Activated T-cell treated with anti-CD3 and anti-CD28 coated beads for 4 hours (primary cell): ENCODE measurements at places on chromosomes 12 and 14.

DNA sequence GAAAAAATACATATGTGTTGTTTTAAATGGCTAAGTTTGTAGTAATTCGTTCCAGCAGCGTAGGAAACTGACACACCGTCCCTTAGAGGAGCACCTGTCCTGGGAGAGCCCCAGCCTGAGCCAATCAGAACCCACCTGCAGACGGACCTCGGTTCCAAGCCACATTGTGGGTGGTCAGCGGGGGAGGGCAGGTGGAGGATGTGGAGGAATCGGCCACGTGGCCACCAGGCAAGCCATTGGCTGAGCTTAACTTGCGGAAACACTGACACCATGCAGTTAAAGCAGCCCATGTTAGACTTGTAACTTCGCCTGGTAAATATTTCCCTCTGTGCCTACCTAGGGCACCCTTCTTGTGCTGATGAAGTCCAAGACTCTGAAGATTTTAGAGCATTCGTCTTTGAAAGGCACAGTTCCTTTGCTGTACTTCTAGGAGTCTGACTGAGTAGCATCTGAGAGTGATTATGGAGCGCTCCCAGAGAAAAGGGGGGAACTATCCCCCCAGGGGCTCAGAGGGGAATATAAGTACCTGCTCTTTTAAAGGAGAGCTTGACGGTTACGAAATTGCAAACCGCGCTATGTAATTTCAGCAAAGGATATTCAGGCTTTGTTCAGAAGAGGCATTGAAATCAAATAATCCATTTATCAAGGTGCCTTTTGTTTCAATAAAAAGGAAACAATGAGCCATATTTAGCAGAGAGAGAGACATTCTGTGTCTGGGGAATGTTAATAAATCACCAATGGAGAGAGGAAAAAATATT is 135.7 kb downstream of the TMEM132C start:
- DNase-seq, result no peak

DNA sequence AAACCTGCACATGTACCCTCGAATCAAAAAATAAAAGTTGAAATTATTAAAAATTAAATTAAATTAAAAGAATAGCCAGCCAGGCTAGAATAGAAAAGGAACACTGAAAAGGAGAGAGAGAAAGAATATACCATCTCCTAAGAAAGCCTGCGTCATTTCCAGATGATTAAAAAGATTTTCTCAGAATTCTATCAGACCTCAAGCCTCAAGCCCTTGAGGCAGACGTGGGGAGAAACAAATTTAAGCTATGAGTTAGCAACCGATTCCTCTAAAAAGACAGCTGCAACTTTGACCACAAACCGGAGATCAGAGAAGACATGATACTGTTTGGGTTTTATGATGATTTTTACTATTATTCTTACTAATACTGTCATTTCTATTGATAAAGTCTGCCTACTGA is 138.3 kb downstream of the KSR2 start:
- no peak for DNase-seq

- DNase-seq, result no peak
These were observed 2.4 kb downstream of the CBLN3 start for GRCh38 chr14:24426912-24427536.

DNA sequence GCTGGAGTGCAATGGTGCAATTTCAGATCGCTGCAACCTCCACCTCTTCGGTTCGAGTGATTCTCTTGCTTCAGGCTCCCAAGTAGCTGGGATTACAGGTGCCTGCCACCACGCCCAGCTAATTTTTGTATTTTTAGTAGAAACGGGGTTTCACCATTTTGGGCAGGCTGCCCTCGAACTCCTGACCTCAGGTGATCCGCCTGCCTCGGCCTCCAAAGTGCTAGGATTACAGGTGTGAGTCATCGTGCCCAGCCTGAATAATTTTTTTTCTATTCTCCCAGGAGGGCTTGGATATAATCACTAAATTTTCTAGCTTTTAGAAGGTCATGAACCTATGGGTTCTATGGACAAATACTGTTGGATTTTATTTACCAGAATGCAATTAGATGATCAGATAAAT is 44.7 kb upstream of the GNPNAT1 start:
- DNase-seq, result no peak

DNA sequence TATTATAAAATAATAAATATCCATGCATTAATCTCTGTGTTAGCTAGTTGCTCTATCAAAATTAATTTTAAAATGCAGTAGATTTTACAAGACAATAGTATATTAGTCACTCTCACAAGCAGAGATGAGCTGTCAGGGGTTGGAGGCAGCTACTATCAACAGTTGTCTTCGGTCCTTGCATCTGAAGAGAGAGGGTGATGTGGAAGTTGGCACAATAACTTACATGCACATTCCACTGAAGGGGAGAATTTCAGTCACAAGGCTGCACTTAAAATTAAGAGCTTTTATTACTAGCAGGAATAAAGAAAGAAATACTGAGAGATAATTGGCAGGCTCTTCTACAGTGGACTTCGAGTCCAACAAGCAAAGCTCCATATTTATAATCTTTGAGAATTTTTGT is 166.9 kb upstream of the DCN start:
- no peak for DNase-seq

DNA sequence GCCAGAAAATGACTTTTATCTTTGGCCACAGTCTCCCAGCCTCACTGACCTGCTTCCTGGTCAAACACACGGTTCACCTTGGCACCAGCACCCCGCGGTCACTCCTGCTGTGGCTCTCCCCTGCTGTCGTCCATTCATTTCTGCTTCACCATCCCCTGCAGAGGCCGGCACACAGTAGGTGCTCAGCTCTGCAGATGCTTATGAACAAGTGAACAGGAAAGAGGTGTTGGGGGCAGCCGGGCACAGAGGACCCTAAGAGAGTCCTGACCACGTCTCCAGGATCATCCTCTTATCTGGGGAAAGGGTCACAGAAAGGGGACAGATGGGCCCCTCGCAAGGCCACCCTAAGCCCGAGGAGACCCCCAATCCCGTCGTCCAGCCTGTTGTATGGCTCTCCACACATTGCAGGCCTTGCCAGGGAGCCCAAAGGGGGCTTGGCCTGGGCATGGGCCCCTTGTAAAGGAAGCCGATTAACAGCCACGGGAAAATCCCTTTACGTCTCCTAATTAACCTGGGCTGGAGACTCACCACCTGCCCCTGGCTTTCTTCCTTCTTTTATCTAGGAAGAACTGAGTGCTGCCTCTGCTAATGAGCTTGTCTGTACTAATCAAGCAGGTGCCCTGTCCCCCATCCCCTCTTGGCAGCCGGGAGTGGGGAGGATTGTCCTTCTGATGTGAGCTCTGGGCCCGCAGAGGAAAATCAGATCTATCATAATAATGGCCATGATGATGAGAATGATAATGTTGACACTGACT is 119.2 kb downstream of the AACS start:
- no peak for DNase-seq

GRCh38 chr14:74661726-74662450 is 49.9 kb upstream of the LTBP2 start:
- no peak for DNase-seq
